ENCODE measurements at places on chromosomes 2 and 18. TPM values are rescaled to one million over a fixed set of nuclear protein-coding genes. Genes with fewer than 3 reads are reported as not detected.

Gene DSG4
- not detected for total RNA-seq

Gene GKN2
- total RNA-seq: 11.2 TPM

Gene AKAIN1
- total RNA-seq: not detected

Gene ABCB11
- not detected for total RNA-seq

Gene STPG4
- not detected for total RNA-seq

DNA sequence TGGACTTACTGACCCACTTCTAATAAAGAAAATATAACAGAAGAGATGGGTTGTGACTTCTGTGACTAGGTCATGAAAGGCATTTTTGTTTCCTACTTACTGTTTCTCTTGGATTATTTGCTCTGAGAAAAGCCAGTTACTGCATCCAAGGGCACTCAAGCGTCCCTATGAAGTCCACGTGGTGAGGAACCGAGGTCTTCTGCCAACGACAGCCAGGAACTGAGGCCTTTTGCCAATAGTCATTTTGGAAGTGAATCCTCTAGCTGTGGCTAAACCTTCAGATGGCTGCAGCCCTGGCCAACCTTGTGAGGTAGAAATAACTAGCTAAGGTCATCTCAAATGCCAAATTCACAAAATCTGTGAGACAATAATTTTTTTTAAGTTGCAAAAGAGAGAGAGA, 449.8 kb upstream of the RGPD4 start:
- no peak for DNase-seq

DNA sequence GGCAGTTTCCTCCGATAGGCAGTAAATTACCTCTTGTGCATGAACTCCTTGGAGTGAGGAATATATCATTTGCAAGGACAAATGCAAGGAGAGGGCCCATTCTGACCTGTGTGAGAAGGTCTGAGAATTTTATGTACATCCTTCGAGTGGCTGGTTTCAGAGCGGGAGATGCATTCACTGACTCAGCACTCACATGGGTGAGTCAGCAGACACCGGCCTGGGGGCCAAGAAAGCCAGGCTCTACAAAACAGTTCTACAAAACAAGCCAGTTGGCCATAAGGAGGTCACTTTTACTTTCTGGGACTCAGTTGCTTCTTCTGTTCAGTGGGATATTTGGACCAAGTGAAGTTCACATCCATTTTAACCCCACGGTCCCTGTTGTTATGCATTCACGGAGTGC, 35.3 kb downstream of the CYP26B1 start:
- no peak for DNase-seq

DNA sequence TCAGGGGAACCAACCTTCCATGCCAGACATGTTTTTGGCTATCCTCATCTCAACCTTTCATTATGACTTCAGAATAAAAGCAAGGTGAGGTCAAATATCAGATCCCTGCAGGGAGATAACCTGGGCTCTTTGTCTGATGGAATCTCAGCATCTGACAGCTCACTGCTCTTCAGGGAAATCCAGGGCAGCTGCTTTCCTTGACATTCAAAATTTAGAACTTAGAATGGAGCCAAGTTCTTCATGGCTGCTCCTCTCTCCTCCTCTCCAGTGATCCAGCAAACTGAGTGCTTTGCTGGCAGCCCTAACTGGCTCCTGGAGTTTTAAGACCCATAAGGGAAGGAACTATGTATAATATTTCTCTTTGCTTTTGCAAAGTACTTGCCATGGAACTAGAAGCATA, 716.3 kb downstream of the TSN start:
- DNase-seq: no peak

- no peak for DNase-seq
Observed at GRCh38 chr18:7230626-7231349, at the start of gene LRRC30. Gene LRRC30 (plus strand): TSS chr18:7231089. CDS start chr18:7231139, 50 bp downstream.

GRCh38 chr2:148725564-148725963, 81.0 kb downstream of the EPC2 start:
- DNase-seq: no peak

- no peak for DNase-seq
Observed at GRCh38 chr18:3346487-3346886, 84.6 kb downstream of the MYL12B start.

- no peak for DNase-seq
Observed at GRCh38 chr2:28063492-28063962, 173.0 kb downstream of the BABAM2 start.

All from upper lobe of left lung (tissue), 6 donors.